Thoracic aorta (tissue), 2 donors: ENCODE measurements at places on chromosomes 1 and 21.

DNA sequence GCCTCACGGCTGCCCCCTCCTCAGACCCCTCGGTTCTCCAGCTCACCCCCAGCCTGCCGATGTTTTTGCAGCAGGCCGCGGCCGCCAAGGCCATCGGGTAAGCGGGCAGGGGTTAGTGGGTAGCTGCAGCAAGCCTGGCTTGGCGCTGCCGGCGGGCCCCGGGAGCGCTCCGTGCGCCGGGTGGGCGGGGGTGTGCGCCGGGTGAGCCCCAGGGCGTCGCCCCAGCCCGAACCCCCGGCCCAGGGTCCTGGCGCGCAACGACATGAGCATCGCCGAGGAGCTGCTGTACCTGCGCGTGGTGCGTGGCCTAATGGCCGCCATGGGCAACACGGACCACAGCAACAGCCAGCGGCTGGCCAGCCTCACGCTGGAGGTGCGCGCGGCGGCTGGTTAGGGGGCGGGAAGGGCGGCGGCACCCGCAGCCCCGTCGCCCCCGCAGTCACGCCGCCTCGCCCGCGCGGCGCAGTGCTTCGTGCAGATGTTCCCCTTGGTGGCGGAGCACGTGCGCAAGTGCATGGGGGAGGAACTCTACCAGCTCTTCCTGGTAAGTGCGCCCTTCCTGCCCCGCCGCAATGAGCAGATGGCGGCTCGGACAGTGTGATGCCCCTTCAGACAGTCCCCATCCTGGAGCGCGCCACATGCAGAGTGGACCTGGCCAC is 6.5 kb downstream of the RNU5D-1 start:
- no peak overlapping the region for H3K27ac ChIP-seq
- no peak for DNase-seq
- H3K36me3 ChIP-seq, result no peaks in the 10 kb centered on the region
- H3K4me3 ChIP-seq, result no peak overlapping the region

DNA sequence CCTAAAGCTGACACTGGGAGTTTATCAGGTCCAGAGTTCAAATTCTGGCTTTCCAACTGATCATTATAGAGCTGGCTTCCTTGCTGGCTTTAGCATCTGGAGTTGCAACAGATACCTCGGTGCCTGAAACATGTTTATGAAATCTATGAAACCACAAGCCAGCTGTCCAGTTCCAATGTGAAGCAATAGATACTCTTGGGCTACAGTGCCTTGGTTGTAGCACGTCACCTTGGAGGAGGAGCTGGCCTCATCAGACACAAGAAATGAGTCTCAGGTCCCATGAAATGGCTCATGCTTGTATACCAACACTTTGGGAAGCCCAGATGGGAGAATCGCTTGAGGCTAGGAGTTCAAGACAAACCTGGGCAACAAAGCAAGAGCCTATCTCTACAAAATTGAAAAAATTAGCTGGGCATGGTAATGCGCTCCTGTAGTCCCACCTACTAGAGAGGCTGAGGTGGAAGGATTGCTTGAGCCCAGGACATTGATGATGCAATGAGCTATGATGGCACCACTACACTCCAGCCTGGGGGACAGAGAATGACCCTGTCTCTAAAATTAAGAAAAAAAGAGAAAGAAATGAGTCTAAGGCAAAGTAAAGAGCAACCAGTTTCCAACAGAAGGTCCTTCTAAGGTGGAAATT is 132.5 kb upstream of the ZNF648 start:
- H3K4me1 ChIP-seq, result peaks cover 20% of the 10 kb centered on the region
- no peaks in the 10 kb centered on the region for H3K27me3 ChIP-seq
- H3K36me3 ChIP-seq, result no peaks in the 10 kb centered on the region

DNA sequence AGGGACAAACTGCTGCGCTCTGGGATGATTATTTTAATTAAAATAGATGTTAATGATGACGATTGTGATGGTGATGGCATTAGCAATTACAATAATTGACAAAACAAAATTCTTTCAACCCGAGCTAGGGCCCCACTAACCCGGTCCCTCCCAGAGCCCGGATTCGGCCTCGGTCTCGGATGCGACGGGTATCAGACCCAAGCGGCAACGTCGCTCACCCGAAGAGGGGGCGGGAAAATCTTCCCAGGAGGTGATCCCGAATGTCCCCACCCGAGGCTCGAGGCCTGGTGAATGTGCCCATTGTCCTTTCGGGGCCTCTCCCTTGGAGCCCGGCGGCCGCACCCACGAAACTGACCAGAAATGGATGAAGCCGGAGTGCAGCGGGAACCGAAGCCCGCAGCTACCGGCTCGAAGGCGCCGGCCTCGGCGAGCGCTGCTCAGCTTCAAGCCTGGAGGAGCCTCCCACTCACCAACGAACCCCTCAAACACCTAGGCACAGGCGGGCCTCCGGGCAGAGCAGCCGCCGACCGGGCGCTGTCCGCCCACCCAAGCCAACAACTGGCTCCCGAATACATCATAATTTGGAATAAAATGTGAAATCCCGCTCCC is 1.2 kb downstream of the TAL1 start:
- H3K4me3 ChIP-seq, result peak overlapping the region; percentile 71
- H3K27me3 ChIP-seq, result peaks cover 24% of the 10 kb centered on the region
- H3K27ac ChIP-seq, result no peak overlapping the region
- no peak for DNase-seq

DNA sequence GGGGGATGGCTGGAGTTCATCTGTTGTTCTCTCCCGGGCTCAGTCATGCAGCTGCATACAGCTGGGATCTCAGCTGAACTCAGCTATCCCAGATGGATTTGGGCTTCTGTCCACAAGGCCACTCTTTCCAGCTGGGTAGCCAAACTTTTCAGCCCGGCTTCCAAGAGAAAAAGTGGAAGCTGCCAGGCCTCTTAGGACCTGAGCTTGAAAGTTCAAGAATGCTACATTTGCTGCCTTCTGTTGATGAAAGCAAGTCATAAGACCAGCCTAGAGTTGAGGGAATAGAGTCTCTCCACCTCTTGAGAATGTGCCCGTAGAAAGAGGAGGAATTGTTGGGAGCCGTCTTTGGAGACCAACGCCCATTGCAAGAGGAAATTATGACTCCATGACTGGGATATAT is 95.3 kb downstream of the C1orf21 start:
- no peaks in the 10 kb centered on the region for H3K27me3 ChIP-seq
- peak overlapping the region; percentile 44 for H3K27ac ChIP-seq
- DNase-seq, result no peak
- no peak overlapping the region for H3K4me3 ChIP-seq
- peaks cover 32% of the 10 kb centered on the region for H3K4me1 ChIP-seq

DNA sequence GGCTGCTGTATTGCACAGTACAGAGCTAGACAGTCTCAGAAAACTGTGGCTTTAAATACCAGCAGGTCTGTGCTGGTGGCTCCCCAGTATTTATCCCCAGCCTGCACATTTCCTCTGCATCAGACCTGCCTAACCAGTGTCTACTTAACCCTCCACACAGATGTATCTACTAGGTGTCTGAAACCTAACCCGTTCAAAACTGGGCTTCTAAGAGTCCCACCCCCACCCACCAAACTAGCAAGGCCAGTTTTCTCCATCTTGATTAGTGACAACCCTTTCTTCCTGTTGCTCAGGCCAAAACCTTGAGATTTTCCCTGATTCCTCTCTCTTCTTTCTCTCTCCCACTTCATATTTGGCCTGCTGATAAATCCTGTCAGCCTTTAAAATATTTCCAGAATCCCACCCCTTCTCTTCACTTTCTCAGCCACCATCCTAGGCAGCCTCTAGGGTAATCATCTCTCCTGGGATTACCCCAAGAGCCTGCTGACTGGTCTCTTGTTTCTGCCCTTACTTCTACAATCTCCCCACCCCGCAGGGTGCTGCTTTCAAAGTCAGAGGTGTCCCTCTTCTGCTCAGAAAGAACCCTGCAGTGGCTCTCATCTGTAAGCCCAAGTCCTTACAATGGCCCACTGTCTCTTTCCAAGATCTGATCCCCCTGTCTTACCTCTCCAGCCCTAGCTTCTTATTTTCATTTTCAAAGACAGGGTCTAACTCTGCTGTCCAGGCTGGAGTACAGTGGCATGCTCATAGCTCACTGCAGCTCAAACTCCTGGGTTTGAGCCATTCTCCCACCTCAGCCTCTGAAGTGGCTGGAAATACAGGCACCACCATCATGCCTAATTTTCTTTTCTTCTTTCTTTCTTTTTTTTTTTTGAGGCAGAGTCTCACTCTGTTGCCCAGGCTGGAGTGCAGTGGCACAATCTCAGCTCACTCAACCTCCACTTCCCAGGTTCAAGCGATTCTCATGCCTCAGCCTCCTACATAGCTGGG is 45.2 kb downstream of the H3-3A start:
- no peak overlapping the region for H3K4me3 ChIP-seq
- no peaks in the 10 kb centered on the region for H3K27me3 ChIP-seq
- H3K36me3 ChIP-seq, result no peaks in the 10 kb centered on the region
